ENCODE measurements at places on chromosomes 1 and 21.

GRCh38 chr1:229474509-229474908 lies 33.6 kb downstream of the NUP133 start:
- no peak for DNase-seq

DNA sequence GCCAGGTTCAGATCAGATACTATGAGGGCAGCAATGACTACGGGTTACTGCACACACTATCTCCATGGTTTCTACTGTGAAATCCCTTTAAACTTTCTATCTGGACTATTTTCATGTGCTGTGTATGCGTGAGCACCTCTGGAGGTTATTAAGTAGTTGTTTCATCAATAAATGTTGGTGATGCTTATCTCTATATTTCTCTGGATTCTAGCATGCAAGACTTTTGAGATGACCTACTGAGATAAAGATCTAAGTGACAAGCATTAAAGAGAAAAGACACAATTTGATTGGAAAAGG lies 194.0 kb downstream of the NRIP1 start:
- no peak for DNase-seq

DNA sequence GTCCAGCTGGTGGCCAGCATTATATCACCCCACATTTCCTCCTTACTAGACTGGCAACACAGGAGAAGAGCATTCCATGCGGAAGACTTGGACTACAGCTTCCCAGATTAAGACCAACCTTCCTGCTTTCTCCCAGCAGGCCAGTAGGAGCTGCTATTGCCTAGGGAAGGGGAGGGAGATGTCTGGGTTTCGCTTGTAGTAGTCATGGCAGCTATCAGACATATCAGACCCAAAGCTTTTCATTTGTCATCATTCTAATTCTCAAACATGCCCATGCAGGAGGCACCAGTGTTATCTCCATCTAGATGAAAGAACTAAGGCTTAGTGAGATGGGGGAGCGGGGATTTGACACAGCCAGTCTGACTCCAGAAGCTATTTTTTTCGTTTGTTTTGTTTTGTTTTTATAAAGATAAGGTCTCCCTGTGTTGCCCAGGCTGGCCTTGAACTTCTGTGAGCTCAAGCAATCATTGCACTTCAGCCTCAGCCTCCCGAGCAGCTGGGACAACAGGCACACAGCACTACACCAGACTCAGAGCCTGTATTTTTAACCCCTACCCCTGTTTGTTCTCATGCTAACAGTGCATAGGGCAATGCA lies 4.5 kb downstream of the PLA2G2A start:
- DNase-seq = peak; percentile 7

DNA sequence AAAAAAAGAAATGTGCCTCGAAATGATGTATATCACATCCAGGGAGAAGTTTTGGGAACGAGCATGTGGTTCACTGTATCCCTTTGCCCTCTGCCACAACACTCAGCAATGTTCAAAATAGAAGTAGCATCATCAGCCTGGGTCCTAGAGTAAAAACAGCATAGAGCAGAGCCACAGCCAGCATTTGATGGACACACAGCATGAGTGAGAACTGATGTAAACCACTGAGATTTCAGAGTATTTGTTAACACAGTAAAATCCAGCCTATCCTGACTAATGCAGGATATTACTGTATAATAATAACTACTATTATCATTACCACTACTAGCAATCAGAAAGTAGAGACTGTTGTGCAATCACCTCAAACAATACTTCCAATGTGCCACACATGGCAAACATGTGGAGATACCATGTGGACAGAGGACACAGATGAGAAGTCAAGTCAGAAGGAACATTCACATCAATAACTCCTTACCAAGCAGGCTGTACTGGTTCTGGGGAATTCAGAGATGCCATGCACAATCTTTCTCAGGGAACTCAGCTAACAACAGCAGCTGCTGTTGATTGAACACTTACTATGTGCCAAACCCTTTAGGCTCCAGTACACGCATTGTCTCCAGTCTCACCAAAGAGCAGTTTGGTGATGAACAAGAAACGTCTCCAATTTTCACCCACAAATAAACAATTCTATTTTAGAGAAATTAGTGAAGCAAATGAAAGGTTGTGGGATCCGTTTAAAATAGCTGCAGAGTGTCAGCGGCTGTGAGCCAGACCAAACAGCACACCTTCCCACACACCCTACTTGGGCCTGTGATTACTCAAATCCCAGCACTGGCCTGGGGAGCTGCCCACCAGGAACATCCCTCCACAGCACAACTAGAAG lies 16.6 kb upstream of the GFI1 start:
- DNase-seq = no peak

DNA sequence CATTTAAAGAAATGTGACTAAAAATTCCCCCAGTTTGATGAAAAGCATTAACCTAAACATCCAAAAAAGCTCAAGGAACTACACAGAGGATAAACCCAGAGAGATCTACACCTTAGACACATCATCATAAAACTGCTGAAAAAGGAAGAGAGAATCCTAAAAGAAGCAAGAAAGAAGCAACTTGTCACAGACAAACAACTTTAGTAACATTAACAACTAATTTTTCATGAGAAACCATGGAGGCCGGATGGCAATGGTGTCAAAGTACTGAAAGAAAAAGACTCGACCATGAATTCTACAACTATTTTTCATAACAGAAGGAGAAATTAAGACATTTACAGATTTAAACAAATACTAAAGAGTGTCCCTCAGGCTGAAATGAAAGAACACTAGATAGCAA lies 17.7 kb downstream of the ZNF644 start:
- no peak for DNase-seq

DNA sequence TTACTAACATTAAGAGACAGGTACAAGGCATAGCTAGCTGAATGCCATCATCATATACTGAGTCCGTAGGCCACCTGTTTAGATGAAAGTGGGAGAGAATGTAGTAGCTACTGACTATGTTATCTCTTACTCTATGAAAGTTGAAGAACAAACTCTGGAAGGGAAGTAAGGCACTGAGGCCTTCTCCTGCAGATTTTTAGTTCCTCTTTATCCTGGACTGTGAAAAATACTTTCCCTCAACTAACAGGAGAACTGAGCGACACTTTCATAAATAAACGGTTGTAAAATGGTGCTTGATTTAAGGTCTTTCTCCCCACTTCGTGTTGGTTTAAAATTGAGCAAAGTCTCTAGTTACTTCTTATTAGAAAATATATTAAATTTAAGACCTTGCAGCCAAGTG lies 101.9 kb downstream of the FNBP1L start:
- no peak for DNase-seq

GRCh38 chr1:910881-911721 lies 12.6 kb upstream of the SAMD11 start:
- no peak for DNase-seq

- no peak for DNase-seq
These were observed 80.1 kb downstream of the HMGB4 start for GRCh38 chr1:33943978-33944377.

- no peak for DNase-seq
These were observed 18.9 kb downstream of the HSF2BP start for GRCh38 chr21:43640400-43640799.

DNA sequence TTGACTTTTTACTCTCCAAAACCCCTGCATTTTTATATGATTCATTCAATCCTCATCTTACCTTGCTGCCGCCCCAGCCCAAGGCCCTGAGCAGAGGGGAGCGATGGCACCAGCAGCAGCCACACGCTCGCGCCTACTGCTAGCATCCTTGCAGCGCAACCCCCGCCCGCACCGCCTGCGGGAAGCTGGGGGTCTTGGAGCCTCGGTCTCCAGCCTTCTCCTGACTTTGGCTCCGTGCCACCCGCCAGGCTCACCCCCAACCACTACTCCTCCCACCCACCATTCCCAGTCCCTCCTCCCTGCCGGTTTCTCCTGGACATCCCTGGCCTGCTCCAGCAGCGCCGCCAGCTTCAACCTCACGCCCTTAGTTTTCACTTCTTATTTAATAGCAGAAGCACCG lies 76.6 kb downstream of the RPE65 start:
- no peak for DNase-seq

DNA sequence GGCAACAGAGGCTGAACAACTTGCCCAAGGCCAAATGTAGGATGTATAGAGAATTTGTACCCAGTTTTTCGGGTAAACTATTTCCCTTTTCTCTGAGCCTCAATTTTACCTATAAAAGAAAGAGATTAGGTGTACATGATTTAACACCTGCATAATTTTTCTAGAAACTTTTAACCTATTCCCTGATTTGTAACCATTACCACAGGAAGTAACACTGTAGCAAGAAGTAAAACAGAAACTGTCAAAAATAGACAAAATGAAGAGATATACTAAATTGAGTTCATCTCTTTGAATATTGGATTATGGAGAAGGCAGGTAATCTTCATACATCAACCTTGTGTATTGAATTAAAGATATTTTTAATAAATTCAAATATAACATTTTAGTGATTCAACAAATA lies 136.2 kb downstream of the ZC3H11B start:
- DNase-seq = no peak

DNA sequence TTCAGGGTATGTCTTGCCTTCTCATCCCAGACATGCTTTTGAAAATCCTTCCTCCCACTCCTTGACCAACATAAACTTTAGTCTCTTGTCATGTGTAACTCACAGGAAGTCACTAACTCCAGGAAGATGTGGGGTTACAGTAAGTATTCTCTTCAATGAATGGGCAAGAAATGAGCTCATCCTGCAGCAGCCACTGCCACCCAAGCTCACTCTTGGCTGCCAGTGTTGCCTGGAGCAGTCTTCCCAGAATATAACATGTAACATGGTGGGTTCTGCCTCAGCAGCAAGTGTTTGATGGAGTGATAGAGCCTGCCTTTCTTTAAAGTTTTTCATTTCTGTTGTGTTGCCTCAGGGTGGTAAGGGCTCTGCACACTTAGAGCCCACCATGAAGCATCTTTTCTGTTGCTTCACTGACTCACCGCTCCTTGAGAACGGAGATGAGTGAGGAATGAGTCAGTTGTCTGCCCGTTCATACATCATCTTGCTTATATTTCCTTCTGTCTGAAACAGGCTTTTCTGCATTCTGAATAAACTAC lies 187.0 kb downstream of the TPR start:
- no peak for DNase-seq

DNA sequence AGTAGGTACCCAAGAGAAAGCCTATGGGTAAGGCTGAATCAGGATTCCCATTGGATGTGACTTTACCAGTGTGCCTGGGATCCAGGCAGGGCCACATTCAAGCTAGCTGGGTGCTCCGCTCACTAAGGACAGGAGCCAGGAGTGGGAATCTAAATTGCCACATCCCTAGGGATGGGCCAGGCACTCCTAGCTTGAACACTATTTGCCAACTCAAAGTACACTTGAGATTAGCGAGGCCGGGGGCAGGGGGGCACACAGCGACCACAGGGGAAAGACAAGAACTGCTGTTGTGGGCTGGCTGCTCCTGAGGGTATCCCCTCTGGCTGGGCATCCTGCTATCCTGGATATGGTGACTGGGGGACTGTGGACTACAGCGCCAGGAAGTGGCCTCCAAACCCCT lies 4.3 kb downstream of the SLC45A3 start:
- DNase-seq = no peak

- no peak for DNase-seq
These were observed 23.4 kb upstream of the GPR25 start for GRCh38 chr1:200849430-200849829.

DNA sequence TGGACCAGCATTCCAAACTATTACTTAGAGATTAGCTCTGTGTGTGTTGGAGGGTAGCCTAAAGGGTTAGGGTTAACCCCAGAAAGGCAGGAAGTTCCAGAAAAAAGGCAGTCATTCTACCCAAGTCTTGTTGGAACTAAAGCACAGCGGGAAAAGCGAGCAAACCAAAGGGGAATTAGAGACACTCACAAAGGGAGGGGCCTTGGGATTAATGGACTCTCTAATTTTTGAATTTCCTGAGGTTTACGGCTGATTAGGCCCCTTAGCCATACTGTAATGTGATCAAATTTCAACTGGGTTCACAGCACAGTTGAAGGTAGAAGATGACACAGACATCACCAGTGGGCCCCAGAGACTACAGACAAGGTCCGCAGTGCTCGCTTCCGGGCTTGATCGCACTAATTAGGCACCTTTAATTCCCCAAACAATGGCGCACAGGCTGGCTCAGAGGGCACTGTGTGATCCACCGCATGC lies 28.3 kb downstream of the CAPZB start:
- DNase-seq = no peak

- peak; percentile 28 for DNase-seq
These were observed 6.5 kb downstream of the TAL1 start for GRCh38 chr1:47225430-47226100.

GRCh38 chr1:149965440-149965839 lies 28.8 kb upstream of the MTMR11 start:
- DNase-seq = no peak

GRCh38 chr1:153610811-153611301 lies 2.1 kb downstream of the S100A16 start:
- DNase-seq = no peak

- DNase-seq = no peak
These were observed 102.1 kb downstream of the RUNX1 start for GRCh38 chr21:34946916-34947534.

- no peak for DNase-seq
These were observed 30.1 kb downstream of the KCNAB2 start for GRCh38 chr1:6075748-6076147.

DNA sequence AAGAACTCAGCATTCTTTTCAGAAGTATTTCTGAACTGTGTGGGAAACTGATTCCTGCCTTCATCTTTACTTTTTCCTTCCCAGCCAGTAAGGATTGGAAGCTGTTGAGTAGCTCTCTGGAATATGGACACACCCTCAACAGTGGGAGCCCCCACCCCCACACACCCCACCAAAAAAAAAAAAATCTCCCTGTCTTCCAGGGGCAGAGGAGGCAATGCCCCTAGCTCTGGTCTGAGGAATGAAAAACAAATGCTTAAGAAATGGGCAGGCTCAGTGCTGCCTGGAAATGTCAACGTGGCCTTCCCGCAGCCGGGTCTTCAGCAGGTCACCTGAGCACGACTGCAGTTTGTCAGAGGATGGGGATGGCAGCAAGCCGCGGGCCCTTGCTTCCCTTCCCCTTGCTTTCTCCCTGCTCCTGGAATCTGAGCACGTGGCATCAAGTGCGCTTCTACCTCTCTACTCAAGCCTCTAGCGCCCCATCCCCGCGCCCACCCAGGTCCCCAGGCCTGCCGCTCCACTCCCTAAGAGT lies 479 bp downstream of the RGS16 start:
- no peak for DNase-seq

- DNase-seq = no peak
These were observed 3881.0 kb downstream of the SRGAP2C start for GRCh38 chr1:125065821-125066180.

- no peak for DNase-seq
These were observed 10.7 kb downstream of the SH2D2A start for GRCh38 chr1:156805766-156806511.
